ENCODE measurements at places on chromosomes 2 and 18.
A peak's percentile ranks its signal among the peaks of the same experiment; 100 is the strongest.

DNA sequence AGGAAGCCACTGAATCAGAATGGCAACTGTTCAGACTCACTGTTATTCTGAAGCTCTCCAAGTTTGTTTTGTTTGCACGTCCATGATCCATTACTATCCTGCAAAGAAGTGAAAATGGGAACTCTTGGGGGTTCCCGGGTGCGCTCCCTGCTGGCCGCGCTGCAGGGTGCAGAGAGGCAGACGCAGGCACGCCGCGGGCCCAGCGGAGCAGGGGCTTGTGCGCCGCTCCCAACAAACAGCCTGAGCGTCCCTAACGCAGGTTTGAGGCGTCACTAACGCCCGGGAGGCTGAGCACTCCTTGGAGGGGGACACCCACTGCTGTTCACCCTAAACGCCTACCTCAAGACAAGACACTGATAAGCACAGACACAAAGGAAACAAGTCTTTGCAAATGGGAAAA, 14.3 kb upstream of the PIEZO2 start:
- no peak for DNase-seq

DNA sequence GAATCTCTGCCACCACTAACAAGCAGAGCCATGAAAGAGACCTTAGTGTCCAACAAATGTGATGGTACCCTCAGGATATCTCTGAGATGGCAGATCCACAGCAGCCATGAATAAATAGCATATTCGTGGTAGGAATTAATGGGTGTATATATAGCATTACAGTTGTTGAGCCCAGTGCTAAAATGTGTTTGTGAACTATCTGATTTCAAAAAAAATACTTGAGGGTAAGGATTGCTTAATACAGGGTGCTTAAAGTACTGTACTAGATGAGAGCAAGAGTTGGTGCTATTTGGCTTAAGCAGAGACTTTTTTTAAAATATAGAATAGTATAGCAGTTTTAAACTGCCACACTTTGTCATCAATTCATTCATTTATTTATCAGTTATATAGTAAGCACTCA, 101.5 kb upstream of the GALNT5 start:
- no peak for DNase-seq

DNA sequence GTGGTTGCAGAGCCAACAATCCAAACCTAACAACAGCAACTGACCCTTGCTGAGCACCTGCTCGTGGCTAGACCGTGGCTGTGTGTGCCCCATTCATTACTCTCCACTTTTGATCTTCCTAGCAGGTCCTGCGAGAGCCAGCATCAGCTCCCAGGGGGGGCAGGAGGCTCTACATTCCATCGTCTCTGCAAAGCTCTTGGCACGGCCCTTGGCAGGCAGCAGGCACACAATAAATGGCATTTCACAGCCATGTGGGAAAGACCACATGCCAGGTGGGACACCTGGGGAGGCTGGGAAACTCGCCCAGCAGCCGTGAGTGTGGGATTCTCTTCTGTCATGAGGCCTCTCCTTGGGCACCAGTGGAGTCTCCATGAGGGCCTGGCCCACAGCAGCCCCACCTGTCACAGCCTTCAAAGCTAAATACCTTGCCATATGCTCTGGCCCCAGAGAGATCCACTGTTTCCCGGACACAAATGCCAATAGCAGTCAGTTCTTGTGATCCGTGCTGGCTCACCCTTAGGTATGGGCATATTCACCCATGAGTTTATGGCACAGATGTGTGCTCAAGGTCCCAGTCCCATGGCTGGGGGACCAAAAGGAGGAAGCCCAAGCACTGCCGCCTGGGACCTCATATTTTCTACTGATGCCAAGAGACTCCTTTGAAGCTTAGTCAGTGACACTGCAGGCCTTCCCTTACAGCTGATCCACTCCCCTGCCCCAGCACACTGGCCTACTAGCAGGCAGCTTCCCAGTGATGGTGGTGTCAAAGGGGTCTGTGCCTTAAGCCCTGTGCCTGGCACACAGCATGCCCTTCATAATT, 6.8 kb upstream of the TEX51 start:
- DNase-seq: peak; percentile 17

GRCh38 chr2:174636987-174637386, 39.4 kb upstream of the WIPF1 start:
- no peak for DNase-seq

- DNase-seq: peak; percentile 89
Measured at GRCh38 chr2:64311948-64312621, 141.9 kb upstream of the LGALSL start.

GRCh38 chr2:37168217-37168981, 11.6 kb upstream of the EIF2AK2 start:
- no peak for DNase-seq

- DNase-seq: no peak
Measured at GRCh38 chr2:165746501-165746900, 47.5 kb downstream of the GALNT3 start.

DNA sequence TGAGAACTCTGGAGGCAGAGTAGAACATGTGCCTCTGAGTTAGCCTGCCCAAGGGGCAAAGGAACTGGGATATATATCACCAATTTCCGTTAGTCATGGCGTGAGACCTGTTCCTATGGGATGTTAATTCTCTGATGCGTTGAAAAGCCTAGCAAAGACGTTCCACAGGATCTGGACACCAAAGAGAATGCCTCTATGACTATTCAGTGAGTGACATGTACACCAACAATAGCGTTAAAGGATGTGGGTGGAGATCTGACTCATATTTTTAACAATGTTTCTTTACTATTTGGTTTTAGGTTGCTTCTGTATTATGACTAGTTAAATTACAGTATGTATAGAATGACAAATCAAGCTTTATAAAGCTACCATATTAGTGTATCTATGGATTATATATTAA, 320.9 kb upstream of the MC4R start:
- no peak for DNase-seq

- no peak for DNase-seq
Measured at GRCh38 chr18:77755187-77755586, 505.5 kb downstream of the GALR1 start.

- no peak for DNase-seq
Measured at GRCh38 chr2:44946372-44947027, 5.0 kb downstream of the SIX3 start.

DNA sequence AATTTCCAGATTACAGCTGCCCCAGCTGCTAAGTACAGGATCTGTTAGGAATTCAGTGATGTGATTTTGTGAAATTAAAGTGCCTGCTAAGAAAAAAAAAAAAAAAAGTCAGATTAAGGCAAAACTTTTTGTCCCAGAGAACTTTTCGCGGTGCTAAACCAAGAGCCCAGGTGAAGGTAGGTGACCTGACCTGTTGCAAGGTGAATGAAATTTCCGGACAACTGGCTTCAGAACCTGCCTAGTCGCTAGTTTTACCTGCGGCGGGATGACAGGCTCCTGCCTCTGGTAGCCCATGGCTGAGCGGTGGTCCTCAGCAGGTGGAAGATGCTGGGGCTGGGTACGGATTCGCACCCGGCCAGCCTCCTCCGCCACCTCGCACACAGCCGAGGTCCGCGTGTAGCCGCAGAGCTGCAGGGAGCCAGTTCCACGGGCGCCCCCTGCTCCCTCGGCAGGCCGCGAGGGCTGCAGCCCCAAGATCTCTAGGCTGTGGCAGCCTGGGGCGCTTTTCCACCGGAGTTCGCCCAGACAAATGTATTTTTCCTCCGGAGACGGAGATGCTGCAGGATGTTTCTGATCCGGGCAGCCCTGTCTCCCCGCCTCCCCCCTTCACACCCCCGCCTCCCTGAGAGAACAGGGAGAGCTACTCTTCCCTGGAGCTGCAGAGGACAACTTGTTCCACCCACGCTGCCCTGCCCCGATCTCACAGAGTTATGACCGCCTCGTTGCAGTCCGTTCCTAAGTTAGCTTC, at the start of gene SLC38A11:
TSS of gene SLC38A11 (minus strand) at position 572 of the 748 bp plus-strand sequence. CDS start at position 294, 278 bp downstream.
- DNase-seq: peak; percentile 60

GRCh38 chr2:67486041-67486796, 89.1 kb downstream of the ETAA1 start:
- DNase-seq: no peak

DNA sequence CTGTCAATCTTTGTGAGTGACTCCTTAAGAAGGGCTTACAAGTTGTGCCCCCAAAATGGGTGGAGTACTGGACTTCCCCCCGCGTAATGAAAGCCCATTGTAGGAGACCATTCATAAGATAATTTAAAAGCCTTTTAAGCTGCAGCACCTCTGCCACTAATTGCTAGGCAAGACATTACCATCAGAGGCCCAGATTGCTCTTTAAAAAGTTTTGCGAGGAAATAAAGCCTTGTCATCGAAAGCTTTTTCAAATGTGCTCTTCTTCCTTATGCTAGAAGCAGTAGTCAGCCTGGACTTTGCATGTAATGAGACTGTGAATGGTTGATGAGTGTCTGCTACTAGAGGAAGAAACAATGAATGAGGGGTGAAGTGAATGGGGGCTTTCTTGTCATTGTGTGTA, 345.3 kb upstream of the CDH2 start:
- no peak for DNase-seq

DNA sequence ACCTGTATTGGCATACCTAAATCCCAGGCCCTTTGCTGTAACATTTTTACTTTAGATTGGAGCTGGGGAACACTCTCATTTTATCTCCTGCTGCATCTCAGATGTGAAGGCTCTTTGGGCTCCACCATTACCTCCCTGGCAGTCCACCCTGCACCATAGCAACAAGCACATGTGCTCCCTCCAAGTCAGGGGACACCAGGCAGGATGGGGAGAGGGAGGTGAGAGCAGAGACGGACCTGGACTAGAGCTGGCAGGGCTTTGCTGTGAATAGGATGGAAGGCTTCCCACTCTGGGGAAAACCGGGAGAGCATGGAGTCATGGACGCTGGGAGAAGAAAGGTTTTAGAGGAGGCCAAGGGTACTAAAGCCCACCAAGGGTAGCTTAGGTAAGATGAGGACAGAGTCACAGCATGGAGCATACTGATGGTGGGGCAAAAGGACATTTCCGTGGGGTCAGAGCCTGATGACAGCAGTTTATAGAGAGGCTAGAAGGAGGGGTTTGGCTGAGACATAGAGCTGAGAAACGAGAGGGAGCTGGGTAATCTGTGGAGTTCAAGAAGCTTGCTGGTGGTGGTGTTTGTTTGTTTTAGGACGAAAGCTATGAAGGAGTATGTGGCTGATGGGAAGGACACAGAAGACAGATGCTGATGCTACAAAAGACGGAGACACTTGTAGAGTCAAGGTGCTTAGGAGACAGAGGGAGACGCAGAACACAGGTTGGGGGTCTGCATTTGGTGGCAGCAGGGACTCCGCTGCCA, 134.8 kb downstream of the COL6A3 start:
- DNase-seq: no peak

DNA sequence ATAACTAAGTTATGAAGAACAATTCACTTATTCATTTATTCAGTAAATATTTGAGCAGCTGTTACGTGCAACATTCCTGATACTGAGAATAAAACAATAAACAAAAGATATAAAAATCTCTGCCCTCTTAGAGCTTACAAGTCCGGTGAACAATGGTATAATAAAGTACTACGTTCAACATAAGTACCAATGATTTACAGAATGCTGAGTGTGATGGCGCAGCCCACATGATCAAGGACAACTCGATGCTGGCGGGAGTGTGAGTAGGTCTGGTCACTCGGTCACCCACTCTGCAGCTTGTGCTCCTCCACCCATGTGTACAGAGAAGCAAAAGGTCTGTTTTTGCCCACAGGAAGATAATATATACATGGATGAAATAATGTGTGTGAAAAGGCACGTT, 254.3 kb downstream of the BCL11A start:
- no peak for DNase-seq

DNA sequence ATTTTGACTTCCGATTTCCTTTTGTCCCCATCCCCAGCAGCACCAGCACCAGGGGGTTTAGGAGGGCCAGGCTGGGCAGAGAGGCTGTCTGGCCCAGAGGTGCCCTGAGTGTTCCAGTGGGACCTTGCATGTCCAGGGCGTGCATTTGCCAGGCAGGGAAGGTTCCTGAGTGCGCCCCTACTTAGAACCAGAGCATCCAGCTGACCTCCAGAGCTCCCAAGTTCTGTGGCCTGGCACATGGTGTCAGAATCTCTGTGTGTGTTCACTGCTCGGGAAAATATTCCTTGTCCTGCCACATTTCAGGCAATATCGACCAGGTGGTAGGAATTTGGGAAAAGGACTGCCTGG, 5.5 kb downstream of the SIX3 start:
- no peak for DNase-seq

- DNase-seq: peak; percentile 80
Measured at GRCh38 chr2:42102591-42103450, 55.0 kb downstream of the PKDCC start.

DNA sequence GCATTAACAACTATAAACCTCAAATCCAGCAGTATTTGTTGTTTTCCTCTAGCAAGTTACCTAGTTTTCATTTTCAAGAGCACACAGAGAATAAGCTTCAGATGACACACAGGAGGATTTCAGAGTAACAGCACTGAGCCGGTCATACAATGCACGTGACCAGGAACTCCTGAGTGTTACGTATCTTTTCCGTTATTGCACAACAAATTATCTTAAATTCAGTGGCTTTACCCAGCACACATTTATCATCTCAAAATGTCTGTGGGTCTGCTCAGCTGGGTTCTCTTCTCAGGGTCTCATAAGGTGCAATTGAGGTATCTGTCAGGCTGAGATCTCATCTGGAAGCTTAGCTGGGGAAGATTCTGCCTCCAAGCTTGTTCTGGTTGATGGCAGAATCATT, 379.5 kb upstream of the KLHL29 start:
- DNase-seq: no peak

- DNase-seq: no peak
Measured at GRCh38 chr18:26757263-26758019, 108.1 kb downstream of the AQP4 start.

- DNase-seq: no peak
Measured at GRCh38 chr2:161112908-161113307, 47.3 kb upstream of the TANK start.

- peak; percentile 83 for DNase-seq
Measured at GRCh38 chr2:218781691-218782527, at the start of gene CYP27A1. TSS of gene CYP27A1 (plus strand) at chr2:218782147. CDS start at chr2:218782183, 36 bp downstream.

- no peak for DNase-seq
Measured at GRCh38 chr2:236284208-236284607, 20.0 kb upstream of the ASB18 start.

- DNase-seq: no peak
Measured at GRCh38 chr2:12700989-12701388, 15.7 kb upstream of the TRIB2 start.

DNA sequence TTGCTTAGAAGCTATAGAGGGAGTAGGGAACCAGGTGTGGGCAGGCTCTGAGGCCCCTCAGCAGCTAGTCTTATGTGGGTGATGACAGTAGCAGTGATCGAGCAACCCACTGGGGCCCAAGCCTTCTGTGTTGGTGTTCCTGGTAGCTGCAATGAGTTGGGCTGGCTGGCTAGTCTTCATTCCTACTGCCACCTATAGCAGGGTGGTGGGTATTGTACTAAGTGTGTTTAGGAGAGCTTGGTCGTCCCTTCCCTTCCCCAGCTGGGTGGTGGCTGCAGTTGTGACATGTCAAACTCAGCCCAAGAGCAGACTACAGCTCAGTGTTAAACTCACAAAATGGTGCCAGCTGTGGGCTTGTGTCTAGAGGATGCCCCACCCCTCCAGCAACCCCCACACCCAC, 486.1 kb upstream of the UBE2E3 start:
- DNase-seq: no peak

DNA sequence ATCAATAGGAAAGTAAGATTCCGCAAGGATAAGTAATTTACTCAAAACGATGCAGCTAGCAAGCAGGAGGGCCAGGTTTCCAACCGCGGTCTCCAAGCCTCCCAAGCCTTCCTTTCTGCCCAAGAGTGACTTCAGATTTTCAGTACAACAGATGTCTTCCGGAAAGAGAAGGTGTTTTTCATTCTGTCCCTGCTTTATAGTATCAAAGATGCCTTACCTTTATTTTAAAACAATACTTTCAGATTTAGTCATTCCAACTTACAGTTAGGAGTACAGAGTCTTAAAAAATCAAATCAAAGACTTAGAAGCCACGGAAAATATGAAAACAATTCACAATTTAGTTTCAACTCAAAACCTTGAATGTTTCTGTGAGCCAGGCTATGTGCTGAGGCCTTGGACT, 43.6 kb downstream of the CYB5A start:
- no peak for DNase-seq
